ENCODE measurements at places on chromosomes 4 and X. TPM values are rescaled to one million over a fixed set of nuclear protein-coding genes. Genes with fewer than 3 reads are reported as not detected.

SHROOM4 gene
- total RNA-seq: 22.9 TPM

RNF113A gene
- 14.9 TPM for total RNA-seq

FRMPD3 gene
- not detected for total RNA-seq

GAB3 gene
- total RNA-seq: 6.5 TPM

TKTL1 gene
- total RNA-seq: not detected

GAGE1 gene
- total RNA-seq: not detected

NKX1-1 gene
- total RNA-seq: not detected
